ENCODE measurements at places on chromosomes 3 and 15. TPM values are rescaled to one million over a fixed set of nuclear protein-coding genes. Genes with fewer than 3 reads are reported as not detected.

Gene GPR27
- polyA plus RNA-seq: 3.3 TPM

Gene PLSCR2
- polyA plus RNA-seq: not detected

Gene NPAP1
- polyA plus RNA-seq: 0.03 TPM

Gene TTLL13
- polyA plus RNA-seq: 0.05 TPM

Gene KLHL40
- 0.06 TPM for polyA plus RNA-seq

Gene CLRN1
- not detected for polyA plus RNA-seq

Gene RBMS3
- polyA plus RNA-seq: 10.6 TPM

Gene ERICH6
- polyA plus RNA-seq: not detected

Gene DOCK3
- 0.66 TPM for polyA plus RNA-seq

Gene SPTBN5
- polyA plus RNA-seq: 2.0 TPM

All from urinary bladder (tissue), 4 donors.